ENCODE measurements at places on chromosomes 4 and X.

GRCh38 chr4:140305053-140305452, 68.4 kb upstream of the SCOC start:
- DNase-seq, result peak; percentile 46

- DNase-seq, result no peak
These were observed 35.4 kb upstream of the SPON2 start for GRCh38 chr4:1207603-1208265.

DNA sequence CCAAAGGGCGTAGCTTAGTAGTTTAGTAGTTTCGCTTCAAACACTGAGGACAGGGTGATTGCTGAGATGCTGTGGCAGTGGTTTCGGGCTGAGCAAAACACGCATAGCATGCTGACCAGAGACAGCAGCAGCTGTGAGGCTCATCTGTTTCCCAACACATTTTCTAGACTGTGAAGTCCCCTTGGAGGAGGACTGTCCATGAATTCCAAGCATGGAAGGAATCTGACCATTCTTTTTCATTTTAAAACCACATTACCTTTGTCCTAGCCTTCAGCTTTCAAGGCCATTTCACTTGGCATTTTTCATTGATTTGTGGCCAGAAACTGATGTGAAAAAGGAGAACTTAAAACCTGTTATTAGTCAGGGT, 240.9 kb downstream of the PALLD start:
- no peak for DNase-seq

- no peak for DNase-seq
These were observed 104.5 kb downstream of the AMELX start for GRCh38 chrX:11397680-11398079.
